ENCODE measurements at places on chromosomes 12 and 14.
A peak's percentile ranks its signal among the peaks of the same experiment; 100 is the strongest.

DNA sequence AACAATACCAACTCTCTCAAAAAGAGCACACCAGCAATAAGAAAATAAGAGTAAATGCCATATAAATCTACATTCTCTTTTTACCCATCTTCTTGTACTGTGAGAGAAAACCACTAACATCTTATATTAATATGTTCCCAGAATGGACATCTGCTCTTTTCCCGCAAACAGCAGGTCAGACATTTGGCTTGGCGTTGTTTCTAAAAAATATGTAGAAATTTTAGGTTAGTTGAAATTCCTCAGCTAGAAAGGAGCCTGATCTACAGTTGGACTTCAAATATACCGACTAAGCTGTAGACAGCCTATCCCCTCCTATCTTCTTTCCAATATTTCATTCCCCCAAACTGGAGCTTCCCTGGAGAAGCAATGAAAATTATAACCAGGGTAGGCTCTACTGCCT lies 88.7 kb downstream of the PPP2R5E start:
- no peak for DNase-seq

GRCh38 chr14:90788031-90788430 lies 28.2 kb downstream of the TTC7B start:
- no peak for DNase-seq

- DNase-seq, result no peak
These were observed 379.9 kb downstream of the AEBP2 start for GRCh38 chr12:19819231-19819630.

DNA sequence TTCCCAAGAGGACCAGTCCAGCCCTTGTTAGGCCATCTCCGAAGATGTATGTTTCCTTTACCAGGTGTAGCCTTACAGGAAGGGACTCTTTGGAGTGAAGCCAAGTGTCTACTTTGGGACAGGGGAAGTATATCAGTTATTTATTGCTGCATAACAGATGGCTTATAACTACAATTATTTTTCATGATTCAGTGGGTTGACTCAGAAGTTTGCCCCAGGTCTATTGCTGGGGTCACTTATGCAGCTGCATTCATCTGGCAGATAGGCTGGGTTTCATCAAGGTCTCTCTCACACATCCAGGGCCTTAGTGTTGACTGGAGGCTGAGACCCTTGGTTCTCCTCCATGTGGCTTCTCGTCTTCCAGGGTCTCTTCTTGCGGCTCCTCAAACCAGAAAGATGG lies 170.1 kb downstream of the NRXN3 start:
- DNase-seq, result no peak

GRCh38 chr12:104090685-104091084 lies 26.4 kb downstream of the HCFC2 start:
- DNase-seq, result no peak

DNA sequence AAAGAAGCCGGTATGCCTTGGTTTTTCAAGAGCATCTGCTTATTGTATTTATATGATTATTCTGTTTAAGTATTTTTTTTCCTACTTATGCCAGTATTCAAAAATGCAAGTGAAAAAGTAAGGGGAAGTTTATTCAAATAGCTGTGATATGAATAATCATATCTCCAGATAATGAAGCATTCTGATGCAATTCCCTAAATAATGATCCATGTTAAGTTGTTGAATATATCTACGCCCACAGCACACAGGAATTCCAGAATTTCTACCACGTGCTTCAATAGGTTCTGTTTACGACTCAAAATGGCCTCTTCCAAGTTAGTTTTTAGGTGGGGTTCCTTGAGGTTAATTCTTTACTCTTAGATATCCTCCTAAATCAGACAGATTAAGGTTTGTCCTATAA lies 208.3 kb downstream of the NAV3 start:
- no peak for DNase-seq

- no peak for DNase-seq
These were observed 583 bp downstream of the FAM186B start for GRCh38 chr12:49604856-49605255.

DNA sequence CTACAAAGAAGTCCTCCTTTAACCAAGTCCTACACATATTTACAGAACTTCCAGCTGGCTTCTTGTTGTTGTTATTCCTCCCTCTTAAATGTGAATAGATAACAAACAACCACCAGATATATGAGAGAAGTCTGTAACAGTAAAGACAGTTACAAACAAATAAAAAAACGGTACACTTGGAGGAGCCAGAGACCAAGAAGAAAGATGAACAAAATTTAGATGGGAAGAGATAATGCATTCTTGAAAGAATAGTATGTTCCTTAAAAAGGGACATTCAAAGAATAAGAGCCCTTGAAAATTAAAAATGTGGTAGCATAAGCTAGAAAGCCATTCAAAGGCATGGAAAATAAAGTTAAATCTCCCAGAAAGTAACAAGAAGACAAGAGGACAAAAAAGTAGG lies 25.9 kb downstream of the SLCO1A2 start:
- DNase-seq, result no peak

GRCh38 chr12:13000925-13001774 lies 1.1 kb upstream of the HEBP1 start:
- no peak for DNase-seq

GRCh38 chr12:88579161-88579517 lies 1.1 kb downstream of the KITLG start:
- DNase-seq, result peak; percentile 68

DNA sequence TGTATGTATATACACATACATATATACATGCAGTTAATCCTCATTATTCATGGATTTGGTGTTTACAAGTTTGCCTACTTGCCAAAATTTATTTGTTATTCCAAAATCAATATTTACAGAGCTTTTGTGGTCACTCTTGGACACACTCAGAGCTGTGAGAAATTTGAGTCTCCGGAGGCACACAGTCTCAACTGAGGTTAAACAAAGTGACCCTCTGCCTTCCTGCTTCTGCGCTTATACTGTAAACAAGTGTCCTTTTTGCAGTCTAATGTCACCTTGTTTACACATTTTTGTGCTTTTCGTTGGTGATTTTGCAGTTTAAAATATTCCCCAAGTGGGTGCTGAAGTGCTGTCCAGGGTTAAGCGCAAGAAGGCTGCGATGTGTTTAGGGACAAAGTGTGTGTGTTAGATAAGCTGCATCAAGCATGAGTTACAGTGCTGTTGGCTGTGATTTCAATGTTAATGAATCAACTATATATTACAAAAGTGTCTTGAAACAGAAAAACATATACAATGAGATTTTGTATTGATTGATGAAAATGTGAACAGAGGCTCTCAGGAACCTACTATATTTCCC lies 13.1 kb upstream of the LTA4H start:
- no peak for DNase-seq

DNA sequence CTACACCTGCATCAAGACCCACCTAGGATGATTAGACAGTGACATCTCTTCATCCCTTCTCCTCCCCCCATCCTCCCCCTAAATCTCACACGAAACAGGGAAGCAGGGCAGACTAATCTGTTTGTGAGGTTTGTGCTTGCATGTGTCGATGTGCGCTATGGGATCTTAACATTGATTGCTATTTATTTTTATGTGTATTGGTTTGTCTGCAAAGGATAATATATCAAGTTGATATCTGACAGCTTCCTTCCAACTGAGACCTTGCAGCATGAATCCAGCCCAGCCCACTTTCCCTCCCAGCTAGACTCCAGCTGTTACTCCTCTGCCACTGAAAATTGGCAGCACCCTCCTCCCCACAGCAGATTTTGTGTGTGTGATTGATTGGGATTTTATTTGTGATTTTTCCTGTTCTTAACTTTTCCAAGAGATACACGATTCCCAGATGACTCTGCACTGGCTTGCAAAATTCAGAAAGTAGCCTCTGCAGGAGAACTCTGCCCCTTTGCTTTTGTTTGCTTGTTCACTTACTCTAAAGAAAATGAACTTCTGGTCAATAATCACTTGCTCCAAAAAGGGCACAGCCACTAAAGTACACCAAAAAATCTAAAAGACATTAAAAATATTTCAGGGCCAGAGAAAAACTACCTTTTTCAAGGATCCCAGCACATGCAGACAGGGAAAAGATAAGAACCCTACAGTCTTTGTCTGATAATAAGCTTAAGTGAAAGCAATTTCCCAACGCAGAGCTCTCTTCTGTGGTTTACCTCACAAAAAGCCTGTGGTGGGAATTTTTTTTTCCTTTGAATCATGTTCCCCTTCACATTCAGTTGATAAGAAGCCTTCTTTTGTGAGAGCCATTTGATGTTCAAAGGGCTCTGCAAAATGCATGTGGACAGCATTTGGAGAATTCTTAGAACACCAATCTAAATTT lies 222.1 kb downstream of the RPS29 start:
- DNase-seq, result no peak

GRCh38 chr14:101125313-101125712 lies 221.8 kb upstream of the RTL1 start:
- DNase-seq, result no peak

Data from NCI-H1417 treated with DMSO at 0.1 percent for 48 hours (cell line).